T-helper 17 cell (primary cell): ENCODE measurements at places on chromosomes 11 and 22.

GRCh38 chr11:88250566-88251242 lies 75.5 kb upstream of the RAB38 start:
- no peak overlapping the region for H3K4me3 ChIP-seq
- no peaks in the 10 kb centered on the region for H3K27me3 ChIP-seq
- DNase-seq, result no peak
- H3K27ac ChIP-seq, result no peak overlapping the region
- H3K4me1 ChIP-seq, result no peaks in the 10 kb centered on the region

GRCh38 chr11:2422461-2423156 lies 21.7 kb downstream of the TRPM5 start:
- H3K4me3 ChIP-seq, result no peak overlapping the region
- no peak for DNase-seq
- H3K27ac ChIP-seq, result no peak overlapping the region
- no peaks in the 10 kb centered on the region for H3K4me1 ChIP-seq
- no peaks in the 10 kb centered on the region for H3K36me3 ChIP-seq

DNA sequence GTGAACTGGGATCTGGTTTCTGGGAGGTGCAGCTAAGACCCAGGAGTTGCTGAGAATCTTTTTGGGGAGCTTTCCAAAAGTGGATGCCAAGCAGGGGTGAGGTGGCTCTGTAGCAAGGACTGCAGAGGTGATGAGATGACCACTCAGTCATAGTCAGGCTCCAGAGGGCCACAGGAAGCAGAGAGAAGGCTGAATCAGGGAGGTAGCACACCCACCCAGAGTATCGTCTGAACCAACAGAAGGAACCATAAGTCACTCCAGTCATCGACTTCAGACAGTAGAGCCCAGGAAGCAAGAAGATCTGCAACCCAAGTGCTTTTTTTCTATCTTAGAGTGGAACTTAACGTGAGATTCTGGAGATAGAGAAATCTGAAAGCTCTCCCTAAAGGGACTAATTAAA lies 335.7 kb upstream of the MPPED2 start:
- no peaks in the 10 kb centered on the region for H3K36me3 ChIP-seq
- H3K4me3 ChIP-seq, result no peak overlapping the region
- H3K4me1 ChIP-seq, result peaks cover 2% of the 10 kb centered on the region
- H3K27ac ChIP-seq, result no peak overlapping the region
- peaks cover 21% of the 10 kb centered on the region for H3K27me3 ChIP-seq

- no peak for DNase-seq
- H3K36me3 ChIP-seq, result peaks cover 2% of the 10 kb centered on the region
- H3K4me1 ChIP-seq, result peaks cover 2% of the 10 kb centered on the region
- H3K27me3 ChIP-seq, result peaks cover 15% of the 10 kb centered on the region
- no peak overlapping the region for H3K27ac ChIP-seq
Measured at GRCh38 chr11:9639985-9640384, 23.9 kb upstream of the SWAP70 start.
